ENCODE measurements at places on chromosomes 1 and 21.

DNA sequence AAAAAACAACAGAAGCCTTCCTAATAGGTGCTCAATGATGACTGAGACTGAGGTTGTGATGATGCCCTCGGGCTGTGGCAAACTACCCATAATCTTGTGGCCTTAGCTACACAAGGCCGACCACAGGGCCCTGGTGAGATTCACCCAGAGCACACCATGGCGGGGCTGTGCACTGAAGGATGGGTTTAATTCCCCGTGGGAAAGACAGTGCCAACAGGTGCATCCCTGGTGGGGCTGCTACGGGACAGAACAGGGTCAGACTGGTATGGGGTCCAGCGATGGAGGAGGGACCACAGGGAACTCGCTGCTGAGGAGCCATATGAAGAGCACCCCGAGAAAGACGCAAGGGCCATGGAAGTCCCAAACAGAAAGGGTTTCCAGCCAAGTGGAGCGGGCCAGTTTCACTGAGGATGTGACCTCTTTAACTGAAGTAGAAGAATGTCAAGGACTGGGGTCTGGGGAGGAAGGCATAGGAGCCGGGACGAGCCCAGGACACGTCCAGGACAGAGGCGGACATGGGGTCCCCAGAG lies 21.3 kb downstream of the PRDM15 start:
- no peak for DNase-seq

- no peak for DNase-seq
Measured at GRCh38 chr1:16065269-16065576, 8.2 kb downstream of the FAM131C start.

- DNase-seq: no peak
Measured at GRCh38 chr1:234773936-234774677, 164.1 kb upstream of the IRF2BP2 start.

GRCh38 chr1:6016191-6016865 lies 24.1 kb upstream of the NPHP4 start:
- DNase-seq: no peak

DNA sequence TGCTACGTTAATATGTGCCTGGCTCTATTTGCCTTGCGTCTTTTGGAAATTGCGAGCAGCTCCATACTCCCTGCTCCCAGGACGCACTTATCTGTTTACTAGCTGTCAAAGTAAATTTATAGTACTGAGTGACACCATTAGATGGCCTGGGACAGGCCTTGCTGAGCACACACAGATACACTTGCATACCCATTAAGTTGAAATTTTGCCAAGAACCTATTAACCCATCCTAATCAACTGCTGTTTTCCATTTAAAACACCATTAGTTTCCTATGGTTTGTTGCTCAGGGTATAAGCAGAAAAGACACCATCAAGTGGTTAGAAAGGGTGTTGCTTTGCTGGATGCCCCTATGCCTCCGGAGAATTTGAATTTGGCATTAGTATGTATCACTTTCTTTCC lies 187.3 kb downstream of the SLC44A5 start:
- DNase-seq: no peak

- no peak for DNase-seq
Measured at GRCh38 chr1:115450501-115451040, 112.5 kb upstream of the NGF start.

GRCh38 chr1:56446531-56447098 lies 132.7 kb downstream of the PLPP3 start:
- DNase-seq: no peak

- DNase-seq: no peak
Measured at GRCh38 chr1:205032508-205032907, 10.5 kb upstream of the CNTN2 start.

DNA sequence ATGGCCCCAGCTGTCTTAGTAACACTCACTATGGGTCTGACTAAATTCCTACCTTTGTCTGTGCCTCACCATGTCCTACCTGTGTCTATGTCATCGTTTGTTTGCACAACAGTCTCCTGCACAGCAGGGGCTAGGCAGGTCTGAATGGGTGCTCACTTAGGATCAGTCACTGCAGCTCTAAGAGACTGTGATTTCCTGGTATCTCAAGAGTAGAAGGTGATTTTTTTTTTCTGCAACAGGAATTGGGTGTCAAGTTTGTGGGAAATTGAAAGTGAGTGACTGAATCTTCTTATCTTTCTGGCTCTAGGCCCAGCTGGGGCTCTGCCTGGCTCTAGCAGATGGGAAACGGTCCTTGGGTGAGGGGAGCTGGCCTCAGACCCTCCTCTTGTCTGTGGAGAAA lies 46.4 kb upstream of the TRABD2B start:
- no peak for DNase-seq

DNA sequence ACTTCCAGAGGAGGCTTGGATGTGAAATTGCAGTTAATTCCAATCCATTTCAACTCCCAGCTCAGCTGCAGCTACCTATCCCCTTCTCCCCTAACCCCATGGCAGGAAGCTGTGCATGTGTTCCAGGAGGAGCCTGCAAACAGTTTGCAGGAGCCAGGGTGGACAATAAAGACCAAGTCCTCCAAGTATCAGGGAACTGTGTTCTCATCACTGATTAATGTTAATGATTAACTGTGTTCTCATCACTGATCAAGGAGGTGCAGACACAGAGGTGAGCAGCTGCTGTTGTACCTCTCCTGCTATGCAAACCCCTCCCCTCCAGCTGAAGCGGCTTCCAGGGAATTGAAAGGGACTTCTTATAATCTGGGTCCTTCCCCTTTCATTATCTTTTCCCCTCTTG lies 19.2 kb downstream of the CLDN19 start:
- no peak for DNase-seq

GRCh38 chr1:157652859-157653493 lies 47.6 kb downstream of the FCRL3 start:
- no peak for DNase-seq

GRCh38 chr1:44827197-44828002 lies 15.7 kb downstream of the PTCH2 start:
- no peak for DNase-seq

DNA sequence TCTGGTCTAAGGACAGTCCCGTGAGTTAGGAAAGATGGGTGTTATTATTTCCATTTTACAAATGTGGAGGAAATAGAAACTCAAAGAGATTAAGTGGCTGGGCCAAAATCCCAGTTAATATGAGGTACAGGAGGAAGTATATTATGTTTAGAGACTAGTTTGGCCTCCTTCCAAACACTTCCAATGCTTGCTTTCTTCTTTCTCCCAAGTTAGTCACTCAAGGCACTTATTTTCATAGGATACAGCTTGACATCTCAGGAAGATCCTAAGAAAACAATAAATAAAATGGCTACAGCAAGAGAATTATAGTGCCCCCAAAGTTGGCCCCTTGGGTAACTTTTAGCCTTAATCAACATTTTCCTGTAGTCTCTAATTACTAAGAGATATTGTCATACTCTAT lies 47.5 kb upstream of the IPO9 start:
- no peak for DNase-seq

- DNase-seq: no peak
Measured at GRCh38 chr1:147243228-147243685, 773 bp downstream of the CHD1L start.

- DNase-seq: no peak
Measured at GRCh38 chr1:199057322-199057721, 418.5 kb downstream of the PTPRC start.
